ENCODE measurements at places on chromosomes 16 and 17.

DNA sequence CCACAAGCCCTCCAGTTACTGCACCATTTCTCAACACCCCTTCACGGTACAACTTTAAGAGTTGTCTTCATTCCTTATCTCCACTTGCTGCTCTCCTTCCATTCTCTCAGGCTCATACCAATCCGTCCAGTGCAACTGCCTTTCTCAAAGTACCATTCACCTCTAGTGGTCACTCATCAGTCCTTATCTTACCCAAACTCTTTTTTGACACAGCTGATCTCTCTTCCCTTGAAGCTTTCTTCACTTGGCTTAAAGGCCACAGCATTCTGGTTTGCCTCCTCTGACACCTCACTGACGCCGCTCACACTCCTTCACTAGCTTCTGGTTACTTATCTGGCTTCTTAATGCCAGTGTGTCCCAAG is 24.9 kb downstream of the UBE2G1 start:
- no peak for DNase-seq

- DNase-seq, result no peak
These were observed 109.6 kb downstream of the HS3ST3A1 start for GRCh38 chr17:13491916-13492736.

- DNase-seq, result peak; percentile 95
These were observed 826 bp upstream of the TLCD1 start for GRCh38 chr17:28726627-28727491.

- peak; percentile 83 for DNase-seq
These were observed 14.6 kb downstream of the ALOX12B start for GRCh38 chr17:8072729-8073461.

DNA sequence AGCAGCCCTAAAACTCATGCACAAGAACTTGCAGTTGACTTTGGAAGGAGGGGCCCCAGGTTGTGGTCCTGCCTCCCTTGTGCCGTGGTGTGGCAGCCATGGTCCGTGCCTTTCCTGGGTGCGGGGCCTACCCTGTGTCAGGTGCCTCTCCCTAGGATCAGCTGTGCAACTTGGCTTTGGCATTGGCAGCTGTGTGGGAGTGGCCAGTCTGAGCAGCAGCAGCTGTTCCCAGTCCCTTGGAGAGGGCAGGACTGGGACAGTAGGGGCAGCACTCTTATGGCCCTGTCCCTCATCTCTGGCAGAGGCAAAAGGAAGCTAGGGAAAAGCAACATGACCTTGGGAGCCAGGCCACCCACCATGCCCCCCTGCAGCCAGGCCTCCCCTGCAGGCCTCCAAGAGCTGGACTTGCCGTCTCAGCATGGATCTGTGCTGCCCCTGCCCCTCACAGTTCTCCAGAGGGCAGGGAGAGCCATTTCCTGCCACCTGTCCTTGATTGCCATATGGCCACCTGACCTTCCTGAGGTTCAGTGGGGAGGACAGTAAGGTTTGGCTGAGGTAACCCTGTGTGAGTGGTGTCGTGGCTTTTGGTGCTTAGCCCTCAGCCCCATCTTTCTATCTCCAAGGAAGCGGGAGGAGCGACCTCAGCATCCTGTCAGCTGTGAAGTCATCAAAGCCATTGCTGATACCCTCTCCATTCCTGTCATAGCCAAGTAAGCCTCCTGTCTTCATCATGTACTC is 15.5 kb upstream of the NFATC3 start:
- no peak for DNase-seq

GRCh38 chr16:3075523-3075915 is 10.1 kb downstream of the IL32 start:
- peak; percentile 55 for DNase-seq

GRCh38 chr16:67356396-67356795 is 29.8 kb downstream of the LRRC36 start:
- no peak for DNase-seq

DNA sequence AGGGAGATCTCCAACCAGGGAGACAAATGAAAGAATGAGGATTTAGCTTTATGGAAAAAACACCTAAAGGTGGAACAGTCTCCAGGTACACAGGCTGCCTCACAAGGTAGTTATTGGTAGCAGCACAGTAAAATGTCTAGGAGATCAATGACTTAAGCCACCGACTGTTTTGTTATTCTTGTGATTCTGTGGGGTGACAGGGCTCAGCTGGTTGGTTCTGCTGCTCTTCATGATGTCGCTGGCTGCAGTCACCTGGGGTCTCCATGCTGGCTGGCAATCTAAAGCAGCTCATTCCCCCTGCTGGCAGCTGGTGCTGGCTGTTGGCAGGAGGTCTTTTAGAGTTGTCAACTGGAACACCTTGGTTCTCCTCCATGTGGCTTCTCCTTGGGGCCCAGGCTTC is 69.2 kb downstream of the FOXL1 start:
- no peak for DNase-seq

- DNase-seq, result peak; percentile 83
These were observed 13.2 kb downstream of the CHCT1 start for GRCh38 chr17:60435244-60436167.

GRCh38 chr17:3723556-3724377 is at the start of gene HASPIN:
Gene HASPIN (plus strand): TSS chr17:3723903. CDS start chr17:3723936, 33 bp downstream.
- peak; percentile 100 for DNase-seq

GRCh38 chr17:72063756-72064450 is 56.9 kb upstream of the SOX9 start:
- no peak for DNase-seq

DNA sequence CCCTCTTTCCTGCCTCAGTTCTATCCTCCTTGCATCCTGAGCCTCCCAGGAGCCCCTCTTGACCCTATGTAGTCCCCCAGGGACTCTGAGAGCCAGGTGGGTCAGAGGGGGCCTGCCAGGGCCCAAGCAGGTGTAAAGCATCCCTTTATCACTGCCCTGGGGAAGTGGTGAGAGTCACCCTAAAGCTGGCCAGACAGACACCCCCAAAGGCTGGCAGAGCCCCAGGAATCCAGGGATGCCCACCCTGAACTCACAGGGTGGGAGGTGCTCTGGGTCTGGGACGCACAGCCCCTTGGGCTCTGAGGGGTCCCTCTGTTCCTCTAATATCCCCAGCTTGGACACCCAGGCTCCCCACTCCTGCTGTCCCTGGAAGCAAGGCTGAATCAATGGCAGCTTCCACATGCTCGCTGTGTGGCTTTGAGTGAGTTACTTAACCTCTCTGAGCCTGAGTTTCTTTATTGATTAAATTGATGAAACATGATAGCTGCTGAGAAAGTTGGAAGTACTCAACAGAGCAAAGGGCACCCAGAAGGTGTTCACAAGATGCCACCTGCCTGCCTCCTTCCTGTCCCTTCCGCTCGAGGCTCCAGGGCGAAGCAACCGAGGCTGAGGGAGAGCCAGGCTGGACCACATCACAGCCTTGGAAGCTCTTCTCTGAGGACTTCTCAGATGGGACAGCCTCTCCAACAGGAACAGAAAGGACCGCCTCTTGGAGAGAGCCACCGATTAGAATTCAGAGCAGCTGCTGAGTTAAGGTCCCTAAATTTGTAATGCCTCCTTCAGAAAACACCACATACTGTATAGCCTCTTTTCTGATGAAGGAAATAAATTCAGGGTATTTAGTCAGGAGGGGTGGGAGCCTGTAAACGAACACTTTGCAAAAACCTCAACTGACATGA is 67.1 kb upstream of the DOC2B start:
- no peak for DNase-seq

- no peak for DNase-seq
These were observed 3.3 kb upstream of the KRT35 start for GRCh38 chr17:41483991-41484826.

GRCh38 chr16:71287911-71288310 is 1.3 kb downstream of the CMTR2 start:
- DNase-seq, result no peak

DNA sequence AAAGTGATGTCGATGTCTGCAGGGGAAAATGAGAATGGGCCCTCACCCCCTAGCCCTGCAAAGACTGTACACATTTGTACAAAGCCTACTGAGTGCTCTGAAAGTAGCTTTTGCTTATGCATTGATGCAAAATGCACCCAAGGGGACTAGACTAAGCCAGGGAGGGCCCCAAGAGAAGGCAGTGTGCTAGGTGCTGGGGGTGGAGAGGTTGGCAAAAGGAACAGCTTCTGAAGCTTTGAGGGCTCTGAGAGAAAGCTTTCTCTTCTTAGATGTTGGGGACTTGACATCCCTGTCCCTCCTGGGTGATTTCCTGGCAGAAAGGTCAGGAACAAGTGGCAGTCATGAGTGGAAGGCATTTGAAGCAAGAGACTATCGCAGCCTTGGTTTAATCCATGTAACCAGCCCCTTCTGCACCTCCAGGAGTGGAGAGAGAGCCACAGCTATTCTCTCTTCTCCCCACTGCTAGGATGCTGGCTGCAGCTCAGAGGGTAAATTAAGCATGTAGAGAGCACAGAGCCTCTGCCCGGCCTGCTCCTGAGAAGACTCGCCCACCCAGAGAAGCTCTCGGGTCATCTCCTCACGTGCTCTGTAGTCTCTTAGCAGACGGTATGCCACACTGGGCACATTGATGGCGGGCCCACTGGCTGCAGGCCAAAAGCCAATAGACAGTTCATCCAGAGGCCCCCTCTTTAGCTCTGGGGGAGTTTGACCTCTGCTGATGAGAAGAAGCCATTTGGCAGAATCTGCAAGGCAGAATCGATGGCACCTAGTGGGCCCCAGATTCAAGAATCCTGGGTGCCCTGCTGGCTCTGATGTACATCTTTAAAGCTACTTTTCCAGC is 221.4 kb downstream of the MSI2 start:
- DNase-seq, result no peak

- no peak for DNase-seq
These were observed 24.4 kb downstream of the RAB11FIP4 start for GRCh38 chr17:31415640-31416502.

GRCh38 chr16:11384956-11385586 is 39.8 kb downstream of the RMI2 start:
- peak; percentile 54 for DNase-seq

GRCh38 chr16:14522671-14523070 is 107.4 kb downstream of the PARN start:
- no peak for DNase-seq

GRCh38 chr16:30892670-30893416 is 1.0 kb downstream of the BCL7C start:
- DNase-seq, result peak; percentile 53

GRCh38 chr16:17252701-17253100 is 218.1 kb downstream of the XYLT1 start:
- no peak for DNase-seq

DNA sequence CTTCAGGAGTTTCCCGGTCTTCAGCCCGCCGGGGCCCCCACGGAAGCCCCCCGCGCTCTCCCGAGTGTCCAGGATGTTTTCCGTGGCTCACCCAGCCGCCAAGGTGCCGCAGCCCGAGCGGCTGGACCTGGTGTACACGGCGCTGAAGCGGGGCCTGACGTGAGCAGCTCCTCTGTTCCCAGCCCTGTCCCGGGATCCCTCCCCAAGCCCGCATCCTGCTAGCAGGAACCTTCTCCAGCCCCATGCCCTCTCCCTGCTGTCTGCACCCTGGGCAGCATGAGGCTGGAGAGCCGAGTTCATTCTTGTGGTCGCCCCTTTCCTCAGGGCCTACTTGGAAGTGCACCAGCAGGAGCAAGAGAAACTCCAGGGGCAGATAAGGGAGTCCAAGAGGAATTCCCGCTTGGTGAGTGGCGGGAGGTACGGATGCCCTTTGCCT is 10.1 kb downstream of the RIPOR1 start:
- peak; percentile 78 for DNase-seq

- no peak for DNase-seq
These were observed 208.3 kb upstream of the WSCD1 start for GRCh38 chr17:5861854-5862253.

DNA sequence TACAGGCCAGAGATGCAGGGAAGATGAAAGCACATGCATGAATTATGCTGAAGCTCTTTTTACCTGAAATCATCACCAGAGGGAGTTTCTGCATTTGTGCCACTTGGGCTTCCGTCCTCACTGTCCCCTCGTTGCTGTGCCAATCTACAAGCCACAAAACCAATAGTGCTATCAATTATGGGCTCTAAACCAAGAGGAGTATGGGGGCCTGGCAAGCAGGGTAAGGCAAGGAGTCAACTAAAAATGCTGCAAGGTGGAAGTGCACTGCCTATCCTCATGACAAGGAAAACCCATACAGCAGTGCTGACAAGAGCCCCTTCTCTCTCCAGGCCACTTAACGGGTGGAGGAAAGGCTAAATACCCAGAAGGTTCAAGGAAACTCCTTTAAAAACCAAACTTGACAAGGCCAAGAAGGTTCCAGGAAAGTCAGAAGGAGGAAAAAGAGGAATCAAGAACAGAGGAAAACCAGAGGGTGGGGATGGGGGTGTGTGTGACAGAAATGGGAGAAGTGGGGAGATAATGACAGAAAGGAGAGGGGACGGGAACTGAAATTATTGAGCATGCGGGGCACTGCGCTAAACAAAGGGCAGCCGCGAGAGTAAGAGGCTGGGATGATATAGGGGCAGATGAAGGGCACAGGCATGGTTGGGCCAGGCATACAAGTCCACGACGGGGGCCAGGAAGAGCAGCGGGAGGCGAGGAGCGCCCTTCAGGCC is 674 bp downstream of the C17orf75 start:
- no peak for DNase-seq

GRCh38 chr17:61720016-61720795 is 129.2 kb upstream of the NACA2 start:
- DNase-seq, result no peak

GRCh38 chr16:59173408-59173831 is 439.3 kb upstream of the GOT2 start:
- no peak for DNase-seq

DNA sequence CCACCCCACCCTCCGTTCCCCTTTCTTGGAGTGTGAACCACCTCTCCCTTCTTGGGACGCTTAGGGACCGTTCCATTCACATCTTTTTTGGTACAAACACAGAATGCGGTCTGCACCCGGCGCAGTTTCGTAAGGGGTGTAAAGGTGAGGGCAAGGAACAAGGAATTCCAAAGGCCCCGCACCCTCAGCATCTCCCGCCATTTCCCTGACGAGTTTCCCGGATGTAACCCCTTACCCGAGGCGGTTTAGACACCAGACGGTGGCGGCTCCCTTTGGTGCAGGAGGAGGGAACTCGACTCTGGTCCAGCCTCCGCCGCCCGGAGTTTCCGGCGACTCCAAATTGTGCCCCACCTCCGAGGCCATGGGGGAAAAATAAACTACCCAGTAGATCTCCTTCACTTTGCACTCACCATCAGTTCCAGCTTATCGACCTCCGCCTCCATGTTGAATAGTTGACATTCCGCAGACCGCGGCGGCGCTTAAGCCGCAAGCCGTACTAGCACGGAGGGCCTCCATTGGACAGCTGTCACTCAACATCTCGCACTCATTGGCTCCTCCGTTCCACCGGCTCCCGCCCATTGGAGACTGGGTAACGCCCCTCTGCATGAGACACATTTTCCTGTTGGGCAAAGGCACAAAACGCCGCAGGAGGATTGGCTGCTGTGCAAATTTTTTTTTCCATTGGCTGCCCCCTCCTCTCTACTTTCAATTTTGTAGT is at the start of gene SKA2:
Gene SKA2 (minus strand): TSS at position 466 of the 718 bp plus-strand sequence. CDS start 23 bp downstream, at position 443.
- DNase-seq, result peak; percentile 87

- no peak for DNase-seq
These were observed 9.6 kb downstream of the IL32 start for GRCh38 chr16:3074860-3075522.

GRCh38 chr16:1485847-1486496 is 2.8 kb downstream of the PTX4 start:
- DNase-seq, result no peak

GRCh38 chr16:78990309-78990701 is 610.2 kb downstream of the MAF start:
- no peak for DNase-seq
